ENCODE measurements at places on chromosomes 5 and 9.

DNA sequence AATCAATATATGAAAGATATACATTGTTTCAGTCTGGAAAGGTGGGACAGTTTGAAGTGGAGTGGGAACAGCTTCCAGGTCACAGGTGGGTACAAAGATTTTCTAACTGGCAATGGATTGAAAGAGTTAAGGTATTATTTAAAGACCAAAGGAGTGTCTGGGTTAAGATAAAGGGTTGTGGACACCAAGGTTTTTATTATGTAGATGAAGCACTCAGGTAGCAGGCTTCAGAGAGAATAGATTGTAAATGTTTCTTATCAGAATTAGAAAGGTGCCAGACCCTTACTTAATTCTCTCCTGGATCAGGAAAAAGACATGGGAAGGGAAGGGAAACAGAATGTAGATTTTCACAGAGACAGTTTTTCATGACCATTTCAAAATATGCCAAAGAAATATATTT lies 1174.8 kb downstream of the MAT2B start:
- no peak for DNase-seq

DNA sequence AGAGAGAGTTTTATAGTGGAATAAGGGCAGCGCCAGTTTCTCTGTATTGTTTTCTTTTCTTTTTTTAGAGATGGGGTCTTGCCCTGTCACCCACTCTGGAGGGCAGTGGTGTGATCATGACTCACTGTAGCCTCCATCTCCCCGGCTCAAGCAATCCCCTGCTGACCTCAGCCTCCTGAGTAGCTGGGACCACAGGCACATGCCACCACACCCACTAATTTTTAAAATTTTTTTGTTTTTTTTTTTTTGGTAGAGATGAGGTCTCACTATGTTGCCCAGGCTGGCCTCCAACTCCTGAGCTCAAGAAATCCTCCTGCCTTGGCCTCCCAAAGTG lies 119.0 kb downstream of the PIK3R1 start:
- DNase-seq, result no peak

DNA sequence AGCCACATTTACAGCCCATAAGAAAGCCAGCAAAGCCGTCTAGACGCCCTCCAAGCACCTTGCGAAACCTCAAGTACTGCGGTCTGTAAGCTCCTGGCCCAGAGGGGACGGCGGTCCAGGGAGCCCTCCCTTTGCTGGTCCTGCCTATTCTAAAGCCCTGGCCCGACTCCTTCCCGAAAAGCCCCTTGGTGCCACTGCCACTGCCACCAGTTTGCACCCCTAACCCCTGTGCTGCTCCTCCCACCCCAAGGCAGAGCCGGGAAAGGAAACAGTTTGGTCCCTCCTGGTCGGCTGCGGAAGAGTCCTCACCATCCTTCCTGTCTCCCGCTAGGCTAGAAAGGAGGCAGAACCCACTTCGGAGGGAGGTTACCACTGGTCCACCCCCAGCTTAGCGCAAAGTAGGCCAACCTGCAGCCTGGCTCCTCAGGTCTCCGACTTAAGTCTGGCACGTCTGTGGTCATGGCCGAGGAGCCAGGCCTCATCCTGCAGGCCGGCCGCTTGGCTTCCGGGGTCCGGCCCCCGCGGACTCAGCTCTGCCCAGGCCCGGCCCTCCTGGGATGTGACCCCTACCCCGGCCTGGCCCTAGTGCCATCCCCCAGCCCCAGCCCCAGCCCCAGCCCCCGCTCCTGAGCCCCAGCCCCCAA lies 916 bp downstream of the TOR1A start:
- no peak for DNase-seq

GRCh38 chr9:130333041-130333711 lies 67.6 kb downstream of the HMCN2 start:
- DNase-seq, result no peak

GRCh38 chr5:121899346-121899745 lies 47.7 kb downstream of the FTMT start:
- DNase-seq, result no peak

GRCh38 chr5:89883967-89884366 lies 525.6 kb downstream of the CETN3 start:
- no peak for DNase-seq

DNA sequence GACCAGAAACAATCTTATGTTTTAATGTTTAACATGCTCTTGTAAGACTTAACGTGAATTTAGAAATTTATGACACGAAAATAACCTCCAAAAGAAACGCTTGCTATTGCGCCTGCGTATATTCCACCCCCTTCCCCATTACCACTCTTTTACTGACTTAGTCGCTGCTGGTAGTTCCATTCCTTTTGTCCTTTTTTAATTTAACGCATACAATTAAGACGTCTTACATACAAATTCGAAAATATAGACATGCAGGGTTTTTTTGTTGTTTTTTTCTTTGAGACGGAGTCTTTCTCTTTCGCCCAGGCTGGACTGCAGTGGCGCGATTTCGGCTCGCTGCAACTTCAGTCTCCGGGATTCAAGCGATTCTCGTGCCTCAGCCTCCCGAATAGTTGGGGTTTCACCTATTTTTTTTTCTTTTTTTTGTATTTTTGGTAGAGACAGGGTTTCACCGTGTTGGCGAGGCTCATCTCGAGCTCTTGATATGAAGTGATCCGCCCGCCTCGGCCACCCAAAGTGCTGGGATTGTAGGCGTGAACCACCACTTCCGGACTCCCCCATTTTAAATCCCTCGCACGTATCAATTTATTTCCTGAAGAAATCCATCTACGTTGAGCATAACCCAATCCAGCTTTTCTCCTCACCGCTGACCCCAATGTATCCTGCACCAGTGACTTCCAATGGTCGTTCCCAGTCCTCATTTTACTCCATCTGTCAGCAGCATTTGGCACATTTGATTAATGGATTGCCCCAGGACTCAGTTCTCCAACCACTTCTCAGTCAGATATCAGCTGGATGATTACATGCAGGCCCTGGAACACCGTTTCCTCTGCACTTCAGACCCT lies 684 bp upstream of the MED7 start:
- DNase-seq, result peak; percentile 31

DNA sequence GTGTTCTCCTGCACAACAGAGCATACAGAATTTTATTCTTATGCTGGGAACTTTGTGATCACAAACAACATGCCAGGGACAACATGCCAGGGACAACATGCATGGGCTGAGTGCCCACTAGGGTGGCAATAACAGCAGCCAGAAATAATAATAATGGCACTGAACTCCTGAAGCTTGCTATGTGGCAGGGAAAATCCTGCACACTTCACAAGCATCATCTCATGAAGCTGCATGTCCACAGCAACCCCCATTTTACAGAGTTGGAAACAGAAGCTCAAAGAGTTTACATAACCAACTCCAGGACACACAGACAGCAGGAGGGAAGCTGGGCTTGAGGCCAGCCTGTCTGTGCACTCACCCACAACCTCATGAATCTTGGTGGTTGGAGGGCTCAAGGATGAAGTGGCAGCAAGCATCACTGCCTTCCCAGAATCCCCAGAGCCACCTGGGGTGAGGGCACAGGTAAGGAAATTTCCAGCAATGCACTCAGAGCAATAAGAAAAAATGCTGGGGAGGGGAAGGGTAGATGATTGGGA lies 111.4 kb downstream of the GABBR2 start:
- DNase-seq, result no peak

DNA sequence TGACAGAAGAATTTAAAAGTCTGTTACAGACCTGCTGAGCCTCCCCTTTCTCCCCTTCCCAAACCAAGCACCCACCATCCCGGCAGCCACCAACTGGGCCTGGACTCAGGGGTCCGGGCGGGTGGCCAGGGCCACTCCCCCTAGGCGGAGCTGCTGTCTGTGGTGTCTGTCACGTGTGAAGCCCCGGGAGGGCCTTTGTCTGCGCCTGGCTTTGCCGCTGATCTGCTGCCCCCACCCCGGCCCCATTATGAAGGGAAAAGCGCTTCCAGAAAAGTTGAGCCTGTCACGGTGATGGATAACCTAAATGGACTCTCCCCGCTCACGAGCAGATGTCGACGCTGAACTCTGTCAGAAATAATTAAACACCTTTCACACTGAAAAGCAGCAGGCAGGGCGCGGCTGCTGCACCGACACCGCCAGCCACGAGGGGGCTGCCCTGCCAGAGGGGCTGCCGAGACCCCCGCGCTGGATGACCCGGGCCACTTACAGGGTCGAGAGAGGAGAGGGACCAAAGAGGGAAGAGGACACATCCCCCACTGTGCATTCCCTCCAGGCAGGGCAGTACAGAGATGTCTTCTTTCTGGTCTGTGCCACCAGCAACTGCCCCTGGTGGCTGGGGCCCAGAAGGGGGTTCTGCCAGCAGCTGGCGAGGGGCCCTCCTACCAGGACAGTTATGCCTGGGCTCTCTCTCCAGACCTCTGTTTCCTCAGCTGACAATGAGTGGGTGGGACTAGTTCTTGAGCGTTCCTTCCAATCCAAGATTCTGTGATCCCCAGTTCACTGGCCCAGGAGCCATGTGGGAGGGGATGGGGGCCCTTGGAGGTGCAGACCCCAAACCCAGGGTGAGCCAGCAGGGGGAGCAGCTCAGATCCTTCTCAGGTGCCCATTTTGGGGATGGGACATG lies 36.0 kb upstream of the BARHL1 start:
- peak; percentile 83 for DNase-seq

- no peak for DNase-seq
Observed at GRCh38 chr5:10595672-10596309, 31.9 kb downstream of the ANKRD33B start.

GRCh38 chr5:111498346-111498745 lies 14.0 kb downstream of the STARD4 start:
- DNase-seq, result no peak

GRCh38 chr5:166712447-166713185 lies 1578.8 kb upstream of the WWC1 start:
- DNase-seq, result no peak

GRCh38 chr5:35478856-35479682 lies 138.6 kb upstream of the SPEF2 start:
- no peak for DNase-seq

Data from D721Med (cell line).